ENCODE measurements at places on chromosomes 5 and 9.

- no peak for DNase-seq
Observed at GRCh38 chr5:141957367-141957996, 520 bp downstream of the PCDH12 start.

DNA sequence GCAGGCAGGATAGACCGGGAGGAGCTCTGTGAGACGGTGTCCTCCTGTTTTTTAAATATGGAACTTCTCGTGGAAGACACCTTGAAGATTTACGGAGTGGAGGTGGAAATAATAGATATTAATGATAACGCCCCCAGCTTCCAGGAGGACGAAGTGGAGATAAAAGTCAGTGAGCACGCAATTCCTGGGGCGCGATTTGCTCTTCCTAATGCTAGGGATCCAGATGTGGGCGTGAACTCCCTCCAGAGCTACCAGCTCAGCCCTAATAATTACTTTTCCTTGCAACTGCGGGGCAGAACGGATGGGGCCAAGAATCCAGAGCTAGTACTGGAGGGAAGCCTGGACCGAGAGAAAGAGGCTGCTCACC is 621 bp downstream of the PCDHGA11 start:
- no peak for DNase-seq

GRCh38 chr5:134462047-134462575 is 50.4 kb upstream of the CDKN2AIPNL start:
- DNase-seq: no peak

- DNase-seq: no peak
Observed at GRCh38 chr9:18063856-18064390, 410.0 kb upstream of the ADAMTSL1 start.

DNA sequence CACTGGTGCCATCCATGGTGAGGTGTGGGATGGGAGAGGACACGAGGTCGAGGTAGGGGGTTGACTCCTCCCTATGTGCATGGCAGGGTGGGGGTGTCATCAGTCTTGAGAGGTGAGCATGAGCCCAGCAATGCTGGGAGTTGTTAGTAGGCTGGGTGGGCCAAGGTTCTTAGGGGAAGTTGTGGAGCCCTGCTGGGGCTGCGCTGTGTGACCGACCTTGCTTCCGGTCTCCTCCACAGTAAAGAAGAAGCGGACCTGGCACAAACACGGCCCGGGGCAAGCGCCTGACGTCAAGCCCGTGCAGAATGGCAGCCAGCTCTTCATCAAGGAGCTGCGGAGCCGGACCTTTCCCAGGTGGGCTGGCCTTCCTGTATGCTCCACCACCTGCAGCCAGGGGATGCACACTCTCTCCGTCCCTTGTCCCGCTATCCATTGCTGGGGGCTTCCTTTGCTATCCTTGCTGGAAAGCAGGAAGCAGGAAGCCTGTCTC is 59.8 kb downstream of the PHF2 start:
- no peak for DNase-seq

- no peak for DNase-seq
Observed at GRCh38 chr5:37955748-37956147, 115.9 kb upstream of the GDNF start.

Measured in fibroblast of gingiva (primary cell).